ENCODE measurements at places on chromosomes 6 and 20.

- DNase-seq: no peak
Measured at GRCh38 chr6:45436544-45437438, 59.1 kb upstream of the SUPT3H start.

DNA sequence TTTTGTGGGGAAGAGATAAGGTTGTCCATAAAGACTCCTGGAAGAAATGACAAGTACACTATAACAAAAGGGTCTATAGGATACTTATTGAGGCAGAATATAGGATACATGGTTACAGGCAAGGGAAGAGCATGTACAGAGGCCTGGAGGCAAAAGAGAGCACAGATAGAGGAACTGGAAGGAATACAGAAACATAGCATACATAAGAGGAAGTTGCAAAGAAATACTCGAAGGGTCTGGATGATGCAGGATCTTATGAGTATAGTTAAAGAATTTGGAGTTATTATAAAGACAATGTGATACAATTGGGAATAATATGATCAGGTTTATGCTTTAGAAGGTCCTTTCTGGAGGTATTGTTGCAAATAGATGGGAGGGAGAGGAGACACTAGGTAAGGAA is 592.7 kb upstream of the POU3F2 start:
- no peak for DNase-seq

GRCh38 chr6:166673309-166673708 is 46.3 kb upstream of the RPS6KA2 start:
- DNase-seq: no peak

- DNase-seq: no peak
Measured at GRCh38 chr20:14672066-14672465, 334.7 kb upstream of the FLRT3 start.

GRCh38 chr6:17565399-17565798 is 34.7 kb upstream of the FAM8A1 start:
- DNase-seq: no peak

DNA sequence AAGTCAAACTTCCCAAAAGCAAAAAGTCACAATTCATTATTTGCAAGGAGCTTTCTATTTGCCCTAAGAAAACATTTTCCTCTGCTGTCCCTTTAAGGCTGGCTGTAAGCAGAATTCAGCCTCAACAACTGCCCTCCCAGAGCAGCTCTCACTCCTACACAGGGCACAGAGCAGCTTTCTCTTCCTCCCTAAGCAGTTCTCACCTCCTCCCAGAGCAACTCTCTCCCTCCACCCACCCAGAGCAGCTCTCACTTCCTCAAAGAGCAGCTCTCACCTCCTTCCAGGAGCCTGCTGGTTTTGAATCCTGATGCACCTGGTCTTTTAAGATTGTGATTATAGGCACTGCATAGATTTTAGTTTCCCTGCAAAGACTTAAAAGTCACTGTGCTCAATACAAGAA is 120.6 kb upstream of the TMEM181 start:
- DNase-seq: no peak

- DNase-seq: no peak
Measured at GRCh38 chr6:6730831-6731230, 142.3 kb downstream of the LY86 start.

GRCh38 chr20:60334911-60335310 is 376.7 kb downstream of the CDH26 start:
- DNase-seq: no peak

- no peak for DNase-seq
Measured at GRCh38 chr6:111858347-111858746, 14.9 kb downstream of the FYN start.
